HT-29 (cell line): ENCODE measurements at places on chromosomes 16 and 17.
A peak's percentile ranks its signal among the peaks of the same experiment; 100 is the strongest.

- no peak for DNase-seq
Observed at GRCh38 chr16:75114946-75115825, 1.4 kb downstream of the LDHD start.

GRCh38 chr16:11297492-11298142 lies 16.5 kb upstream of the PRM1 start:
- DNase-seq = peak; percentile 40

- peak; percentile 96 for DNase-seq
Observed at GRCh38 chr17:50026837-50027171, 29.1 kb upstream of the ITGA3 start.

- DNase-seq = no peak
Observed at GRCh38 chr16:3192476-3193019, 4.5 kb downstream of the OR1F1 start.

DNA sequence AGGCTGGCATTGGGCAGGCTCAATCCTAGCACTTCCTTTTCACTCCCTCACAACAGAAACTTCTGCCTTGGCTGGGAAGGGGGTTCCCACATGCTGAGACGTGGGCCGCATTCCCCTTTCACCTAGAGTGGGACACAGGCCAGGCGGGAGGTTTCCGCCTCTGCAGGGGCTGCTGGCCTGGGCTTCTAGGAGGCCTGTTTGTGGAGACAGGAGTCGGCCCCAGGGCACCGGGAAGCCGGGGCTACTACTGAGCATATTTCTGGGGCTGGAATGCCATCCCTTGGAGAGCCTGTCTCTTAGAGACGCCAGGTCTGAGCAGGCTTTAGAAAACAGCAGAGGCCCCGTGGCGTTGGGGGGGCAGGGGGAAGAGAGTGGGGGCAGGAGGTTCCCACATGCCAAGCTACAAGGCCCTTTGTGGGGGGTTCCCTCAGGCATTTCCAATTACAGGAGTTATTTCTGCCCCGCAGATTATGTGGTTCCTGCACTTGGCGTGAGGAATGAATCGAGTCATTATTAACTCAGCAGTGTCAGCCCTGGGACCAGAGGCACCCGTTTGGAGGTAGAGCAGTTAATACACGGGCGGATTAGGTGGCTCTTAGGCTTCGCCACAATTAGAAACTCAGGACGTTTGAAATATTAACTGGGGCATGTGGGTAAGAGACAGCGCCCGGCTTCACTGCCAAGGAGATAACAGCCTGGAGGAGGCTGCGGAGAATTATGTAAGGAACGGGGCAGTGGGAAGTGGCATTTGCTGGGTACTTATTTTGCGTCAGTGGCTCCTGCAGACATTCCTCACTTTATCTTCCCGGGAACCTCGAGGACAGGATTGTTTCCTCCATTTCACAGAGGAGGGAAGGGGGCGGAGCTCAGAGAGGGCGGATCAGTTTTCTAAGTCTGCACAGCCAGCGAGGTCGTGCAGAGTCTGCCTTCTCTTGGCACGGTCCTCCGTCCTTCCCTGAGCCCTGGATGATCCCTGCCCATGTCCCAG lies 162.5 kb downstream of the MAF start:
- DNase-seq = no peak

DNA sequence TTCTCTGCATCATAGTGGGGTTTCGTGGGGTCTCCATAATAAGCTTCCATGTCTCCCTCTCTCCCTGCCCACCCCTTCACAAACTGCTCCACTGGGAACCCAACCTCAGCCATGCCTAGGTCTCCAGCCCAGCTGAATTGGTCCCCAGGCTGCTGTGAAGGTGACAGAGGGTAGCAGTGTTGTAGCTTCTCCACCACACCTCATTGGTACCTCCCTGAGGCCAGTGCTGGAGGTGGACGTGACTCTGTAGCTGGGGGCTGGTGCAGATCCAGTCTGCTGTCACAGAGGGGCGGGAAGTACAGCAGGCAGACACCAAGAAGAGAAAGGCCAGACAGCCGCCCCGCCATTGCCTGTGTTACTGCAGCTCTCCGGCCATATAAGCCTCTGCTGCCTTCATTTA lies 82.1 kb downstream of the OR1D5 start:
- DNase-seq = no peak

GRCh38 chr17:68829211-68829610 lies 126.0 kb downstream of the ABCA8 start:
- DNase-seq = no peak

GRCh38 chr17:79666111-79666510 lies 55.3 kb upstream of the RBFOX3 start:
- no peak for DNase-seq

GRCh38 chr16:51237207-51237606 lies 86.1 kb upstream of the SALL1 start:
- DNase-seq = no peak

DNA sequence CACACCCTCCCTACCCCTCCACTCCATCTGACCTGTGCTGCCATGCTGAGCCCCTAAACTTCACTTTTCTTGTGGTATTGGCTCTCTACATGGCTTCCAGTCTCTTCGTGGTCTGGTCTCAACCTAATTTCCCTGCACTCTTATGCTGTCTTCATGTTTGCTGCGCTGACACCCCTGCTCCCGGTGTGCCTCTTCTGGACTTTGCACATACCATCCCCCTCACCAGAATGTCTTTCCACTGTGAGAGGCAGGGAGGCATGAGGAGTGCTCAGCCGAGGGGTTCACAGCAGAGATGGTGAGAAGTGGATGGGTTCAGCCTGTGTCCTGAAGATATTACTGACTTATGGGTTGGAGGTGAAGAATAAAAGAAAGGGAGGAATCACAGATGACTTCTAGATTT lies 2.5 kb downstream of the TNFSF12 start:
- no peak for DNase-seq

- DNase-seq = no peak
Observed at GRCh38 chr17:2841606-2842005, 45.4 kb downstream of the RAP1GAP2 start.

- DNase-seq = no peak
Observed at GRCh38 chr17:64388961-64389565, 1.6 kb downstream of the PECAM1 start.

DNA sequence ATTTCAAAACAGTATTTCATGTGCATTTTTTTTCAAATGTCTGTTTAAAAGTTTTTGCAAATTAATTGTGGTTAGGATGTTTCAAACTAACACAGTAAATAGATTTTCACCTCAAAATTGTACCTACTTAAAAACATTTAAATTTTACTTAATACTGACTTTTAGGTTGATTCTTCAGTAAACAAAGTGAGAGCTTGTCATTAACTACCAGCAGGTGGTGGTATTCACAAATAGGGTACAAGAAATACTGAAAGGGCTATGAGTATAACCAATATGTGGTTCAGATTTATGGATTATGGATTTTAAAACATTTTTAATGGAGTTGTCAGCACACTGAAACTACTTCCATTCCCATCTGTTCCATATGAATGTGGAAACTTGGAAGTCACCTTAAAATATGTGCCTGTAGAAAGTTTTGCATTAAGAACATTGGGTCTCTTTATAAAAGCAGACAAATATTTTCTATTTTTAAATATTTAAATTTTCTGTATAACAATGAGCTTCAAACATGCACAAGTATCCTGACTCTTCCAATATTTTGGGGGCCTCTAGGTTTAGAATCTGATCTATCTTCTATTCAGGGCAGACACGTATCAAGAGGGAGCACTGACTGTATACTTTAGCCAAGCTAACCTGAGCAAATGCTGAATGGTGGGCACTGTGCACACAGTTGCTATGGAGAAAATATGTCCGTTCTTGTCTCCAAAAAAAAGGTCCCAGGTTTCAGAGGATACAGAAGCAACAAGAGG lies 155.6 kb downstream of the SNX11 start:
- DNase-seq = peak; percentile 58

- no peak for DNase-seq
Observed at GRCh38 chr17:29584452-29585079, 4.9 kb downstream of the GIT1 start.

DNA sequence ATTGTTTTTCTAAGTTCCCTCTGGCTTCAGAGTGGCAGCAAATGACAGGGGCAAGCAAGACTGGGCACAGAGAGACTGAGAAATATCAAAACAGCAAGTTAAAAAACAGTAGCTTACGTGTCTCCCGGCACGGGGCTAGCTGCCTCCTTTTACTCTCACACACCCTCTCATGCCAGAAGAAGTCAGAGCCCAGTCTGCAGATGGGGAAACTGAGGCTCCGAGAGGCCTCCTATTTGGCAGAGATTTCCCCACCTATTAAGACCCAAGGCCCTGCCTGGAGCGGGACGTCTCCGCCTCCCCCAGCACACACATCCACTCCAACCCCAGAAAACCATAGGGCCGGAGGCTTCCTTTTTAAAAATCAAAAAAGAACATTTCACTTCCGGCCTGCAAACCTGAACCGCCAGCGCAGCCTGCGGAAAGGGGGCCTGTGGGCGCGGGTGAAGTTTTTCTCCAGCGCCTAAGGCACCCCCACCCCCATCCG lies 832 bp downstream of the CARHSP1 start:
- no peak for DNase-seq

GRCh38 chr17:74649909-74650308 lies 26.4 kb upstream of the CD300E start:
- no peak for DNase-seq

GRCh38 chr16:57444711-57445110 lies 2.5 kb downstream of the CIAPIN1 start:
- DNase-seq = no peak

GRCh38 chr16:31452631-31453106 lies 6.6 kb upstream of the ARMC5 start:
- no peak for DNase-seq

GRCh38 chr17:47882247-47882646 lies 13.8 kb upstream of the SP2 start:
- DNase-seq = peak; percentile 92

DNA sequence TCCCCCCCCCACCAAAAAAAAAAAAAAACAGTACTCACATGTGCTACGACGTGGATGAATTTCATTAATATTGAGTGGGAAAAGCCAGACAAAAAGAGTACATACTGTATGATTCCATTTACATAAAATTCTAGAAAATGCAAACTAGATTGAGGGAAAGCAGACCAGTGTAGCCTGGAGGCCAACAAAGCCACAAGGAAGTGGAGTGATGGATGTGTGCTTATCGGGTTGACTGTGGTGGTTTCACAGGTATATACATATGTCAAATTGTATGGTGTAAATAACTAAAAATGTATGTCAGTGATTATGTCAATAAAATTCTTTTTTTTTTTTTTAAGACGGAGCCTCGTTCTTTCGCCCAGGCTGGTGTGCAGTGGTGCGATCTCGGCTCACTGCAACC lies 1.9 kb upstream of the PLD6 start:
- DNase-seq = no peak

- no peak for DNase-seq
Observed at GRCh38 chr17:6376931-6377361, 58.0 kb downstream of the AIPL1 start.

DNA sequence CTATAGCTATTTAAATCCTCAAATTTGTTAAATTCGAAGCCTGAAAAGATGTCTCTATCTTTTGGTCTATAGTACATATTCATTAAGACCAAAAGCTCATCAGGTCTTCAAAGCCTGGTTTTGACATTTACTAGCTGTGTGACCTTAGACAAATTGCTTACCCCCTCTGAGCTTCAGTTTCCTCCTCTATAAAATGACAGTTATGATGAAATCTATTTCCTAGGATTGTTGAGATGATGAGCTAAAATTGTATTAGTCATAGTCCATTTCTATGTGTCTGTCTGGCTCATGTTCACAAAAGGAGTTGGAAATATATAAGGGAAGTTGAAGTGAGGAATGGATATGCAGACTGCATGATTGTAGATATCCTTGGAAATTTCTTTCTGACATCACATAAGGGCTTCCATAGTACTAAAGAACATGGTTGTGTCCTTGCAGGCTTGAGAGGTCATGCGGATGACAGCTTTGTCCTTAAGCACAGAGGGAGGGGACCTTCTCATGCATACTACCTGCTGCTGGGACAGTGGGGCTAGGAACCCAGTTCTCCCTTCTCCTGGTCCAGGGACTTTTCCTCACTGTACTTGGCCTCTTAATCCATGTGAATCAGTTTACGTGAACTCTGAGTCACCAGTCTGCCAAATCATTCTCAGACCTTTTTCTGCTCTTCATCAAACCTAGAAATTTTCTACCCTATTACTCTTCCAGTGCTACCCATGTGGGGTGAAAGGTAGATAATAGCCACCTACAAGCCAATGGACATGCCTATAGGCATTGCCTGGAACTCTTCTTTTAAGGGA lies 487.5 kb upstream of the SALL1 start:
- no peak for DNase-seq

DNA sequence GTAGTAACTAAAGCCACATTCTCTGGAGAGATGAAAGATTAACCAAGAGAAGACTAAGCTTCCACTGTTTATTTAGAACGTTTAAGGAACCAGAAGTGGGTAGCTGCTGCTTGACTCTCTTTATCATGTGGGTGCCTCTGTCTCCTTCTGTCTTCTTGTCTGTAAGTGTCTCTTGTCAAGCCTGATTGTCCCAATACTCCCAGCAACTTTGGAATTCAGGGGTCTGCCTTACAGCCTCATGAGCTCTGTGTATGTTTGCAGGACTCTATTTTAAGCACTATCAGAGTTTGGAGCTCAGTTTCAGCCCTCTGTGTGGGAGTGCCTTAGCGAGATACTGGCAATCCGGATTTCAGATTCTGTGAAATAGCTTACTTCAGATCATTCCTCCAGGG lies 29.3 kb upstream of the SPACA3 start:
- no peak for DNase-seq

- no peak for DNase-seq
Observed at GRCh38 chr16:12535535-12536411, 267.9 kb downstream of the CPPED1 start.

- peak; percentile 57 for DNase-seq
Observed at GRCh38 chr16:82005027-82005830, 6.0 kb downstream of the SDR42E1 start.

DNA sequence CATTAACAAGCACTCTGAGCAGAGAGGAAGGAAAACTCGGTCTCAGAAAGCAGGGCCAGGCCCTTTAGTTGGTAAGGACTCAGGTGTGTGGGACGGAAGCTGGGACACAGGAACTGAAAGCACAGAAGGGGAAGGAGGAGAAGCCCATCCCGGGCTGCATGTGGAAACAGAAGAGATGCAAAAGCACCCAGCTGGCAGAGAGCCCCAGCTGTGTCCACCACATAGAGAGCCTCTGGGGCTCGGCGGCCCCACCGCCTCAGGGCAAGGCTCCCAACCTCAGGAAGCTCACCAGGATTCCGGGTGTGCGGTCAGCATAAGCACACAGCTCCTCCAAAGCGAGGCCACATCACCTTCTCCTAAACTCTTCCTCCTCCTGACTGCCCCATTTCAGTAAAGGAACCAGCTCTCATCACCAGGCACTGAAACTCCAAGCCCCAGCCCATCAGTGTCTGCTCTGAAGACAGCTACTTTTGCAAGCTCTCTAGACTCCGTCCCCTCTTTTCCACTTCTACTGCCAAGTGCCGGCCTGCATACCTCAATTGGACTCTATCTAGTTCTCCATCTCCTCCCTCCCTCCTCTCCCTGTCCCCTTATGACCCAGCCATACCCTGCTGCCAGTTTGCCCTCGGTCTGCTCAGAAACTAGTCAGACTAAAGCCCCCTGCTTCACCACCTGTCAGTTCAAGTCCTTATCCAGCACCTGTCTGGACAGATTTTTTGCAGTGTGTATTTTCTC lies 6.0 kb downstream of the ST3GAL2 start:
- DNase-seq = peak; percentile 30
